ENCODE measurements at places on chromosomes 6 and 20.

GRCh38 chr20:20215976-20216727 is 151.8 kb upstream of the INSM1 start:
- no peak for DNase-seq

GRCh38 chr6:36443471-36444428 is 950 bp downstream of the KCTD20 start:
- DNase-seq, result peak; percentile 34

DNA sequence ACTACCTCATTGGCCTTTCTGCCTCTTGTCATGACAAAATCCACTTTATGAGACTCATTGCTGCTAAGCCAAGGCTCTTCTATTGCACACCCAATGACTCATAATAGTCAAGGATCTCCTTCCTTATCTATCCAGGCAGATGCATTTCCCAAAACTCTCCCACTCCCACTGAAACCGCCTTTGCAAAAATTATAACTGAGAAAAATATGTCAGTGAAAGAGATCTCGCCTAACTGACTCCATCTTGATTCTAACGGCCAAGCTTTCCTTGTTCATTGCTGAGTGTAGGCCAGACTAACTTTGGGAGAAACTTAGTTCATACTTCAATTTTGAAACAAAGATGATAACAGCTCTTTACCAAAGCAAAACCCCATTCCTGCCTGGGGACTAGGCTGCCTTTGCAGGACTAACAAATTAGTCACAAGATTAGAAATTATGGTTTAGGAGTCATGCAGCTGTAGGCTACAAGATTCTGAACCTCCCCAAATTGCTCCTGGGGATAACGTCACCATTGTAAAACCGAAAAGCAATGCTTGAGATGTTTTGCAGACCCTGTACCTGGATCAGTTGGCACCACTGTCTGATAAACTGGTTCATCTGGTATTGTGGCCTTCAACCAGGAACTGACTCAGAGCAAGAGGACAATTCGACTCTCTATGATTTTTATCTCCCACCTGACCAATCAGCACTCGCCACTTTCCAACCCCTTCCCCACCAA is 47.1 kb downstream of the HAO1 start:
- DNase-seq, result no peak

- no peak for DNase-seq
Observed at GRCh38 chr6:110530671-110531070, 54.3 kb upstream of the SLC22A16 start.

DNA sequence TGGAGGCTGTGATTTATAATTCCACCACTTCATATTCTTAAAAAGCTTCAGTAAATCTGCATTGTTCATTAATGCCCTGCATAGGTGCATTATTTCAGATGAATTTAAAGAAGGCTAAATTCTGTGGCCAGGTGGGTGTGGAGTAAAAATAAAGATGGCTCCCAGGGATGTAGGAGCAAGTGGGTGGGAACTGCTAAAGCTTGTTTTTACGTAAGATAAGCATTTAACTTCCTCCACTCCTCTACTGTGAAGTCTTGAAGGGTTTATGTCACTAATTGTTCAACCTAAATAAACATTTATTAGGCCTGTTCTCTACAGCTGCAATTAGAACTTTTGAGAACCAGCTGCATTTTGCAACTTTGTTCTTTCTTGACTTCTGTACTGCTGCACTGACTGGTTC is 6.8 kb upstream of the SLC35B3 start:
- no peak for DNase-seq
